ENCODE measurements at places on chromosomes 3 and 15. TPM values are rescaled to one million over a fixed set of nuclear protein-coding genes. Genes with fewer than 3 reads are reported as not detected.

Gene ANKUB1
- not detected for total RNA-seq

Gene SLC6A11
- 0.03 TPM for total RNA-seq

Gene FHIT
- total RNA-seq, result not detected

Gene CFAP20DC
- total RNA-seq, result 2.5 TPM

Gene UBXN7
- 9.2 TPM for total RNA-seq

Gene GCSAM
- not detected for total RNA-seq

Gene ECE2
- not detected for total RNA-seq

Gene PDE8A
- total RNA-seq, result 27.8 TPM

Gene DLEC1
- total RNA-seq, result not detected

Gene SPINK8
- total RNA-seq, result not detected

Gene ETV5
- 24.5 TPM for total RNA-seq

Gene SPTBN5
- 0.13 TPM for total RNA-seq

Gene ANKRD34C
- not detected for total RNA-seq

Gene MEGF11
- 0.62 TPM for total RNA-seq

Gene RLBP1
- not detected for total RNA-seq

Gene LHFPL4
- total RNA-seq, result 0.30 TPM

Gene LRRC49
- total RNA-seq, result 4.1 TPM

Gene HACD2
- 34.4 TPM for total RNA-seq

Gene AMIGO3
- 1.1 TPM for total RNA-seq

Gene DUOX1
- not detected for total RNA-seq

Gene CMSS1
- 66.7 TPM for total RNA-seq

Gene SPATA12
- total RNA-seq, result 0.44 TPM

Gene SEC22C
- 32.7 TPM for total RNA-seq

Gene ADAMTS7
- total RNA-seq, result 7.2 TPM

Gene CCDC80
- 41.8 TPM for total RNA-seq

Gene TTLL13
- not detected for total RNA-seq

Gene C3orf18
- total RNA-seq, result 2.5 TPM

Gene PIAS1
- total RNA-seq, result 22.5 TPM

Gene AZI2
- total RNA-seq, result 46.1 TPM

Gene CPEB1
- total RNA-seq, result 2.9 TPM

Gene ALDH1A3
- 16.5 TPM for total RNA-seq

Gene SLC12A1
- total RNA-seq, result not detected

Gene LRRC31
- not detected for total RNA-seq
